Upper lobe of right lung (tissue), 1 donor: ENCODE measurements at places on chromosomes 4 and X.

GRCh38 chr4:77193046-77193445 is 36.0 kb downstream of the CCNG2 start:
- DNase-seq: no peak

DNA sequence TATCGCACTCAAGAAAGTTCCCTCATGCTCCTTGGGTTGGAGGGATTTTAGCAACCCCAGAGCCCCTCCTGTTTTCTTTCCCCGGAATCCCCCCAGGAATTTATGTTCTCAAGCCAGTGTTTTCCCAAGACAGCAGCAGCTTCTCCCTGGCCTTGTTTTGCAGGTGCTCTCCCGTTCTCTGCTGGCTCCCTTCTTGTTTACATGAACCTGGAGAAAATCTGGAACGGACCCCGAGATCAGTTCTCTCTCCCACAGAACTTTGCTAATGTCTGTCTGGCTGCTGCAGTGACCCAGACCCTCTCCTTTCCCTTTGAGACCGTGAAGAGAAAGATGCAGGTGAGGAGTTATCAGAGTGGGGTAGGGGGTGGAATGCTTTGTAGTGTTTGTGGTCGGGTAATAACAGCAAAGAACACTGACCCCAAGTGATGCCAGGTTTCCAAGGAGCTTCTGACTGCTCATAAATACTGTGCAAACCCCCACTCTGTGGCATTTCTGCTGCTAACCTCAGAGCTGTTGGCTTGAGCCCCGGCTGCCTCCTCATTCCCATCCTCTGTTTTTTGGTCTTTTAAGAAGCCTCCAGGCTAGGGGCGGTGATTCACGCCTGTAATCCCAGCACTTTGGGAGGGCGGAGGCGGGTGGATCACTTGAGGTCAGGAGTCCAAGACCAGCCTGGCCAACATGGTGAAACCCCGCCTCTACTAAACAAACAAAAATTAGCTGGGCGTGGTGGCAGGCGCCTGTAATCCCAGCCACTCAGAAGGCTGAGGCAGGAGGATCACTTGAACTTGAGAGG is 11.1 kb downstream of the SLC25A43 start:
- peak; percentile 79 for DNase-seq

DNA sequence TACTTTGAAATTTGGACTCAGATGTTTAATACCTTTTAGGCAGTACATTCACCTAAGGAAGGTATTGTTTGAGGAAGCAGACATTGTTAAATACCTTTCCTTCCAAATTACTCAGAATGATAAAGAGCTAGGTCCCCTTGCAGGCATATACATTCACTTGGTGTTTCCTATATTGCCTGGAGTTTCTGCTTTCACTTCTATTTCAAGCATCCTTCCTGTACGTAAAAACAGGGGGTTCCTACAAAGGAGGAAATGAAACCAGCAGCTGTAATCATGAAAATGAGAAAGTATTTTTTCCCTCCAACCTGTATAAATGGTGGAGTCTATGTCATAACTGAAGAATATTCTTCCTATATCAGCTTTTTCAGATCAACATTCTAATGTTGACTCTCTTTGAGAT is 90.4 kb upstream of the RASGEF1B start:
- DNase-seq: no peak

DNA sequence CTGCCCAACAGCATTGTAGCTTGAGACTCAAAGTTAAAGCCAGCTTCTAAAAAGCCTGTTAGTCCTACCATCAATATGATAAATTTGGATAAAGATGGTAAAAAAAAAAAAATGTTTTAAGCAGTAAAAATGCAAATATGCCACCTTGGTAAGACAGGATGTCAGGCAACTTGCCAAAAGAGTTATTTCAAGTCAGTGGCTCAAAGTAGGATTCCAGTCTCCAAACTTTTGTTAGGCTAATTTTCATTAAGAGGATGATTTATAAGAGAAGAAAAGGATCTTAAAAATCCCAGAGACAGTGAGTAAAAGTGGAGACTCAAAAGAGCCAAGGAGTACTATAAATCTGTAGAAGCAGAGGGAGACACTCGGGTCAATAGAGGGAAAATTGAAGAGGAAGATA is 47.5 kb downstream of the GASK1B start:
- no peak for DNase-seq

DNA sequence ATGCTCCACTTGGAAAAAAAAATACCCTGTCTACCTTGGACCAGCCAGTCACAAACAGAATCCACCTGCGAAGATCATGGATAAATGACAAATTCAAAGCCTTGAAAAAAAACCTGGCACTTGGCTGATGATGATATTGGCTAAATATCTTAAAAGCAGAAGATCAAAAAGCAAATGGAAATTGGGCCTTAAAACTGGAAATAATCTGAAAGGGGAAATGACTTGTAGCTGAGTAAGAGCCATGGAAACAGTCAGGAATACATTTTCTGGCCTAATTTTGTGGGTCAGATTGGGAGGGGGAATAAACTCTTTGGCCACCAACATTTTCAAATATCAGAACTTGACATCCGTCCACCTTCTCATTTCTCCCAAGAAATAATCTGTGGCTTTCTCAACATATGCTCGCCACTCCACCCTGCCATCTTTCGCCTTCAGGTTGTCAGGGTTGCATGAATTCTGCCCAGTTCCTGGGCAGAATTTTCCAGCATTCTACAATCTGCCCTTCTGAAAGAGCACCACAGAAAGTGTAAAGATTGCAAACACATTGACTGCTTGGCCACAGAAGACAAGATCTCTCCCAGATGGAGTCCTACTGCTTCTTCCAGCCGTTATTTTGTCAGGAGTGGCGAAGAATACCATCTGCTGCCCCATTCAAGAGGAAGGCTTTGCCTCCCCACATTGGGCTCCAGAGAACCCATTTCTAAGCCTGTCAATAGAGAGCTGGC is 1.7 kb upstream of the NDP start:
- no peak for DNase-seq

DNA sequence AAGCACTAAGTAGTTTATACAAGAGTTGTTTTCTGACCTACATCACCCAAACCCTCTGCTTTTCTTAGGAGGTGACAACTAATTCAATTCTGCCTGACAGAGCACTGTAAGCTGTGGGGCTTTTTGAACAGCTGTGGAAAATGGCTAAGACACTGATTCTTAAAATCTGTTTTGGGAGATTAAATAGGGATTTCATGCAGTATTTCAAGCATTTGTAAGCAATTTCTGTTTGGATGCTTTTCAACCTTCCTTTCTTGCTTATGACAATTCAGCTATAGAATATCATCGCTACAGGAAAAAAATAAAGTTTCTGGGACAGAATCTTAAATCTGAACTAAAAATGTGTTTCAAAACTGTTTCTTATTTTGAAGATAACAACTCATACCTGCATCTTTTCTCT is 459.5 kb downstream of the RAPGEF2 start:
- DNase-seq: no peak

GRCh38 chr4:26815199-26815598 is 45.4 kb upstream of the STIM2 start:
- no peak for DNase-seq
